ENCODE measurements at places on chromosomes 3 and 15.
A peak's percentile ranks its signal among the peaks of the same experiment; 100 is the strongest.

GRCh38 chr3:181851063-181851462, 139.3 kb downstream of the SOX2 start:
- no peak for DNase-seq

DNA sequence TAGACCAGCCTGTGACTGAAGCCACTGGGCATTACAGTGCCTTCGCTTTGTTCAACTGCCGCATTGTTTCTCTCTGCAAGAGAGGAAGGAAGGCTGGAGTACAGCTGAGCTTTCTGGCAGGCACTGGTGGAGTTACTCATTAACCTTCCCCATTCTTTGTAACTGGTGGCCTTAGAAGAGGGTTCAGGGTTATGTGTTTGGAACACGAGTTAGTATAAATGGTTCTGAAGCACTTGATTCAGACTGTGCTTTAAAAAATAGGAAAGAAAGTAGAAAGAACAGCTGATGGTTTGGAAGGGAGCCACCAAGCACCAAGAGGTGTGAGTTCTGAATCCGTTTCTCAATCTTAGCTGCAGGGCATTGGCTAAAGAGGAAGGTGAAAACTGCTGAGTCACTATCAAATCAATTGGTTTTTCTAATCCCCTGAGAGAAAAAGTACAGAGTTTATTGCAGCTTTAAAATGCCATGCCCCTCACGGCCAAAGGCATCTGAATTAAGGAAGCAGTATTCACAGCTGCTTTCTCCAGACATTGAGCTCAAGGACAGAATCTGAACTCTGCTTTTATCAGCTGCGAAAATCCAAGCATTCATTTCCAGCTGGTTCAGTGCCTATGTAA, 3.6 kb downstream of the HGD start:
- DNase-seq = peak; percentile 92

DNA sequence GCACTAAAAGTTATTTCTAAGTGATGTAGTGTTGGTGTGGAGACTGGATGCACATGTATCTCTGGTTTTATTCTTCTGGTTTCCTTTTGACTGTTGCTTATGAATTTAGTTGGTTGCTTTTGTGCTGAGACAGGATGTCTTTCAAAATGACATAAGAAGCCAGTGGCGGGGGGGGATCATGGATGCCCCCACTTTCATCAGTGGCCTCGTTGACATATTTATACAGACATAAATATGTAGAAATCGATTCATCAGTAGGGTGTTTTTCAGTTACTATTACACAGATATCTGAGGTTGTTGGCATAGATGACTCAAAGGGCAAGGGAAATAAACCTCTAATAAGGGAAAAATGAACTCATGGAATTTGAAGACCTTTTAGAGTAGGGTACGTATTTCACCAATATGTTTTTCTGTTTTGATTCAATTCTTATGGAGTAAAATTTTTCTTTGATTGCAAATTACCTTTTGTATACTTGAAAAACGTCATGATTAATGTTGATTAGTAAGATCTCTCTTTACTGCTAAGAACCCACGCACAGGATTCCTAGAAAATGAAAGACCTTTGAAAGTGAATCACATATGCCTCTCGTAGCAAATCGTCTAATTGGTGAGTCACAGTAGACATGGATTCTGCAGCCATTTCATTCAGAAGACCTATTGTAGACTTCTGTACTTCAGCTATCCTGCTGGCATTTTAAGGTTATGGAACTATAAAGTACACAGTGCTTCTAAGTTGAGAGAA, 97.4 kb upstream of the RBMS3 start:
- no peak for DNase-seq

DNA sequence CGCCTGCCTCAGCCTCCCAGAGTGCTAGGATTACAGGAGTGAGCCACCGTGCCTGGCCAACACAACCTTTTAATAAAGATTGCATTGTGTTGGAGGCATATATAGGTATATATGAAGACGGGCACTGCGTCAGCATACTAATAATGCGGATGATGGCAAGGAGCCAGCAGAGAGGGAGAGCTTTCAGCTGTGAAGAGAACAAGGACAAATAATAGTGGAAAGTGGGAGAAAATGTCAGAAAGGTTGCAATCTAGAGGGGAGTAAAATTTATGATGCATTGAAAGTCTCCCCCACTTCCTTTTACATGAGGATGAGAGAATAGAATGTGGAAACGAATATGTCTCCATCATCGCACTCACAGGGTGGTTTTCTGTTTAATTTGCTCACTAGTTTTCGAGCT, 170.5 kb upstream of the TBL1XR1 start:
- DNase-seq = peak; percentile 17

DNA sequence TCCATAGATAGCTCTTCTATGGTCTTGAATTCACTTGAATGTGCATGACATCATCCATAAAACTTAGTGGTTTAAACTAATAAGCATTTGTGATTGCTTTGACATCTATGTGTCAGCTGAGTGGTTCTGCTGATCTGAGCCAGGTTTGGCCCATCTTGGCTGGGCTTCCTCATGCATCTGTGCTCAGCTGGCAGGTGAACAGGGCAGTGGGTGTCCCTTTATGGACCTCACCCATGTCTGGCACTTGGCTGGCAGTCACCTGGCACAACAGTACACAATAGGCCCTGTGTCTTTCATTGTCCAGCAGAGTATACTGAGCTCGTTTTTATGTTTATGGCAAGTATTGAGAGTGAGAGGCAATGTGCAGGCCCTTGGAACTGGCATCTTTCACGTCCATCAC, 73.7 kb upstream of the CNTN6 start:
- no peak for DNase-seq

GRCh38 chr3:188854772-188855149, 317.0 kb upstream of the TPRG1 start:
- no peak for DNase-seq

GRCh38 chr15:25671132-25671531, 192.0 kb downstream of the ATP10A start:
- no peak for DNase-seq

GRCh38 chr3:128503164-128503651, 10.2 kb upstream of the GATA2 start:
- no peak for DNase-seq

DNA sequence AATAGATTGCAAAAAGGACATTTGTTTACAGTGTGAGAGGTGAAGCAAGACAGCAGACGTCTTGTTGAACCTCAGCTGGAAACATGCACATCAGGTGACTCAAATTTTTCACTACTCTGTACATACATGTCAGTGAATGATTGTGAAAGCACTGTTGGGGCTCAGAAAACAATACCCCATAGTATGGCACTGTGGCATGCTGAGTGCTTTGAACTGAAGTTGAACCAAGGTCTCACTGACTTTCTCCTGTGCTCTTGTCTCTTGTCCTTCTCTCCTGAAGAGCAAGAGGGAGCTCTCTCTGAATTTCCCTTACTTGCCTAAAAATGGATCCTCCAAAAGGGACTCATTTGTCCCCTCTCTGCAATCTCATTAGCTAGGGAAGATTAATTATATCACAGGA, 24.5 kb upstream of the NEDD4 start:
- no peak for DNase-seq

GRCh38 chr15:63944681-63944955, 101.7 kb downstream of the DAPK2 start:
- no peak for DNase-seq

DNA sequence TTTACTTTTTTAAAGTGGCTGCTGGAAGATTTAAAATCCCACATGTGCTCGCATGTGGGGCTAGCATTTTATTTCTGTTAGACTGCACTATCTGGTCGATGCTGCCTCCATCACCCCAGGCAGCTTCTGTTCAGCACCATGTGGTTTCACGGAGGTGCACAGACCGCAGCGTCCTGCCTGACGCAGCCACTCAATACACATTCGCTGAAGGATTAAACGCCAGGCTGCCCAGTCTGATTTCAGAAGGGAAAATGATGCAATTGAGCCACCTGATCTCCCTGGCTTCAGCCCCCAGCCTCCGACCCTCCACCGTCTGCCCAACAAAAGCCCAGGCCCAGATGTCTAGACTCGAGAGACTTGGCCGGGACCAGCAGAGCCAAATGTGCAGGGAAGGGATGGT, 84.5 kb downstream of the MEGF11 start:
- DNase-seq = no peak

- no peak for DNase-seq
These were observed 13.1 kb downstream of the WDR82 start for GRCh38 chr3:52265387-52265786.

- no peak for DNase-seq
These were observed 61.3 kb downstream of the DMXL2 start for GRCh38 chr15:51561271-51561670.

GRCh38 chr15:43872416-43873020, 45.7 kb downstream of the WDR76 start:
- DNase-seq = peak; percentile 47

GRCh38 chr15:25173241-25174028, 218.6 kb downstream of the SNRPN start:
- no peak for DNase-seq

- peak; percentile 32 for DNase-seq
These were observed 18.8 kb downstream of the ATG7 start for GRCh38 chr3:11290743-11291680.

- no peak for DNase-seq
These were observed 7.3 kb downstream of the ARL6IP5 start for GRCh38 chr3:69092030-69092516.

DNA sequence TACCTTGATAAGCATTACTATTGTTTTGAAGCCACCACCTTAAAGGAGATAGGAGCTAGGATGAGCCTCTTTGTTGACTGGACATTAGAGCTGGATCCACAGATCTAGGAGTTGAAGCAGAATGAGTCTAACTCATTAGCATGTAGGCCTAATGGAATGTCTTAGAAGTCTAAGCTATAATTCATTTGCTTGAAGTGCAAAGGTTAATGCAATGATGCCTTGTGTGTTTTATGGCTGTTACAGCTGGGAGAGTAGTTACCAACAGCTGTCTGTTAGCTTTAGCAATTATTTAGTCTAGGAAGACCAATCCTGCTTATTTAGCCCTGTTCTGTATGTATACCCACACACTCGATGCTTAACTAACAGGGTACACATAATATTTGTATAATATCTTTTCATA, 419.3 kb downstream of the TUSC7 start:
- DNase-seq = no peak

DNA sequence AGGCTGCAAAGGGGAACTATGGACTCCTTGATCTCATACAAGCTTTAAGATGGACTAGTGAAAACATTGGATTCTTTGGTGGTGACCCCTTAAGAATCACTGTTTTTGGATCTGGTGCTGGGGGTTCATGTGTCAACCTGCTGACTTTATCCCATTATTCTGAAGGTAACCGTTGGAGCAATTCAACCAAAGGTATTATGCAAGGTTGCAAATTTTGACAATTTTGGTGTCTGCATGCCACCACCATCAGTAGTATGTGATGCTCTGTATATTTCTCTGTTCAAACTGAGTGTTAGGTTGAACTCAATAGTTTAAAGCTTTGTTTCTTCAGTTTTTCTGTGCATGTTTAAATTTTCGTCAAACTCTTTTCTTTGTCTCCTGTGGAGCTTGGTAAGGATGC, 583.8 kb upstream of the NAALADL2 start:
- DNase-seq = no peak

DNA sequence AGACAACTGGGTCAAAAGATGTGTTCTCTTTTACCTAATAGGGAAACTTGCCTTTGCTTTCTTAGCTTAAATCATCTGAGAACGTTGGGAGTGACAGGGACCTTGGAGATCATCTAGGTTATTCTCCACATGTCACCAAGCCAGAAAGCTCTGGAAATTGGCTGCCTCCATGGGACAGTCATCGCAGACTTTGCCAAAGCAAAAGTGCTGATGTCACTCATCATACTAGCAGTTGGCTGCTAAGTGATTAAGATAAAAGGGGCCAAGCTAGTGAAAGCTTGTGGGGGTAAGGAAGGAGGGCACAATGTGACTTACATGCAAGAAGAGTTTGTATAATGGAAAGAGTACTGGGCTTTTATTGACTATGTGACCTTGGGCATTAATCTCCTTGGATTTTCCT, 198.0 kb upstream of the PFN2 start:
- no peak for DNase-seq

GRCh38 chr15:95556866-95557225, 773.7 kb upstream of the NR2F2 start:
- DNase-seq = peak; percentile 85

DNA sequence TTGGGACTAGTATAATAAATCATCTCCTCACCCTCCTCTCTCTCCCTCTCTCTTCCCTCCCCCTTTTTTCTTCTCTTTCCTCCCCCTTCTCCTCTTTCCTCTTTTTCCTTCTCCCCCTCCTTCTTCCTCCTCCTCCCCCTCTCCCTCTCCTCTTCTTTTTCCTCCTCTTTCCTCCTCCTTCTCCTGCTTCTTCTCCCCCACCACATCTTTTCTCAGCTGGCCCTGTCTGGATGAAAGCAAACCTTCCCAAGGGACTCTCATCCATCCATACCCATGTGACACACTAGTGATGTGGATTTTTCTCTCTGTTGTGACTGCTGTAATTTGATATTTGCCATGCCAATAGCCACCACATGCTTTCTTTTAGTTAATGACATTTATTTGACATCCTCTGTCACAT, 127.2 kb downstream of the EBLN2 start:
- DNase-seq = no peak

DNA sequence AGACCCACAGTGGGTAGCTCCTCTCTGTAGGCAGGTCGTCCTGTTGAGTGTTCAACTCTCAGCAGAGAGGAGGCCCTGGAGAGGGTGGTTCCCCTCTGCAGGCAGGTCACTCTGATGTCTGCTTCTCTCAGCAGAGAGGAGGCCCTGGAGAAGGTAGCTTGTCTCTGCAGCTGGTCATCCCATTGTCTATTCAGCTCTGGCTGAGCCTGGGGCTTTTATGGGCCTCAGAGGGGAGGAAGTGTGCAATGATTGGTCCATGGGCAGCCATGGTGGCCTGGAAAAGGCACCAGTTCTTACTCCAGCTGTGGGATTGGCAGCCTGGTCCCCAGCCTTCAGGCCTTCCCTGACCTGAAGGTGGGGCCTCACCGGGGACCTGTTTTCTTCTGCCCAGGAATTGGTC, 52.9 kb downstream of the PPCDC start:
- no peak for DNase-seq

DNA sequence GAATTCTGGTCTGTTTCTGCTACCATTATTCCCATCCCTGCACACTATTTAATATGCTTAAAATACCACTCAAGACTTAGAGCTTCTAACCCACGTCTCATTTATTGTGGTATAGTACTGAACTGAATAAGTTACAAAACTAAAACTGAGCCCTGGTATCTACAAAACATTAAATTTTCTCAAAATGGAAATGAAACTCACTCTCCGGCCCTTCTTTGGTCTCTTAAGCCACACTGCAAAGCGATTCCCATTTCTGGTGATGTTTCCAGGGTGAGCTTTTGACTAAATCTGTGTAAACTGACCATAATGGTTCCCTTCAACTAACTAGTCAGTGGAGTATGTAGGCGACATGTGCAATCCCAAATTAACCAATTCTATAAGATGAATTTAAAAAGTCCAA, 18.6 kb downstream of the KPNA4 start:
- DNase-seq = no peak

Data from kidney glomerular epithelial cell (primary cell).